ENCODE measurements at places on chromosomes 12 and 14.

GRCh38 chr12:2959192-2959504 lies at the start of gene TEAD4:
TSS of gene TEAD4 (plus strand) at chr12:2959397.
- DNase-seq = no peak

DNA sequence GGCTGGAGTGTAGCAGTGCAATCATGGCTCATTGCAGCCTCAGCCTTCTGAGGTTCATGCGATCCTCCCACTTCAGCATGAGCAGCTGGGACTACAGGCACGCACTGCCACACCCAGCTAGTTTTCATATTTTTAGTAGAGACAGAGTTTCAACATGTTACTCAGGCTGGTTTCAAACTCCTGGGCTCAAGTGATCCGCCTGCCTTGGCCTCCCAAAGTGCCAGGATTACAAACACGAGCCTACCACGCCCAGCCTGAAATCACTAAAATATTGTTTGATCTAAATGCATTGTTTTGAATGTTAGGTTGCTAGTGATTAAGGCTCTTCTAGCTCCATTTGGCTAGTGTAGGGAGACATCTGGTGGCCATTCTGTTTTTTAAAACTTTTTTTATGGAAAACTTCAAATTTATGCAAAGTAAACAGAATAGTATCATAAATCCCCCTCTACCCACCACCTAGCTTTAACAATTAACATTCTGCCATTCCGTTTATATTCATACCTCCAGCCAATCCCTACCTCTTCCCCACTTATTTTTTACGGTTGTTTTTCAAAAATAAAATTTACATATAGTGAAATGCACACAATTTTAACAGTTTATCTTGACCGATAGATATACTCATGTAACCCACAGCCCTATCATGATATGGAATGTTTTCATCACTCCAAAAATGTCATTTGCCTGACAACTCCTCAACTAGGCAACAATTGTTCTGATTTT lies 37.8 kb downstream of the MYO1H start:
- no peak for DNase-seq

- DNase-seq = no peak
Measured at GRCh38 chr12:27864521-27864920, 84.5 kb upstream of the MANSC4 start.

GRCh38 chr12:111441107-111441928 lies 35.6 kb downstream of the SH2B3 start:
- no peak for DNase-seq

GRCh38 chr12:15547691-15548090 lies 225.4 kb downstream of the PTPRO start:
- DNase-seq = no peak

DNA sequence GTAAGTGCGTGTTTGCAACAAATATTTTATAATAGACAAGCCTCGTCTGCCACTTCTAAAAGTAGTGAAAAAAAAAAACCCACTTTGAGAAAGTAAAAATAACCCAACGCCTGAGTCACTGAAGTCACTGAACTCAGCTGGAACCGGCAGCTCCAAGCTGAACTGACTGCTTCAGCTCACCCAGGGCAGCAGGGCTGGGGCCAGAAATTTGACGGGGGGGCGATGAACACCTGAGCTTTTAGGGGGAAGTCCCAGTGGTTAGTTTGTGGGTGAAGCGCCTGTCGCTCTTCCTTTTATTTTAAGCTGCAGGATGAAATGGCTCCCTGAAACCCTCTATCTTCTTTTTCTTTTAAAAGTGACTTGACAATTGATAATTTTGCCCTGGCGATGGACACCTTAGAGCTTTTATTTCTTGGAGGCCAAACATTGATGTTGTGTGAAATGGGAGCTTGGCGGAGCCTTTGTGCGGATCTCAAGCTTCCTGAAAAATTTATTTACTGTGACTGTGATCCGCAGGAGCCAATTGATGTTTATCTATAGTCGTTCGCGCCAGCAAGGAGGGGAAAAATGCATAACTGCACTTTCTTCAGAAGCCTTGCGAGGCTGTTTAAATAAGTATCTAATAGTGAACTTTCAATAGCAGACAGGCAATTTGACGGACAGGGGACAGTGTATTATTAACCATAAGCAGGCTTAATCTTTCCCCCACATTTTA lies 173.2 kb upstream of the MYL2 start:
- no peak for DNase-seq

DNA sequence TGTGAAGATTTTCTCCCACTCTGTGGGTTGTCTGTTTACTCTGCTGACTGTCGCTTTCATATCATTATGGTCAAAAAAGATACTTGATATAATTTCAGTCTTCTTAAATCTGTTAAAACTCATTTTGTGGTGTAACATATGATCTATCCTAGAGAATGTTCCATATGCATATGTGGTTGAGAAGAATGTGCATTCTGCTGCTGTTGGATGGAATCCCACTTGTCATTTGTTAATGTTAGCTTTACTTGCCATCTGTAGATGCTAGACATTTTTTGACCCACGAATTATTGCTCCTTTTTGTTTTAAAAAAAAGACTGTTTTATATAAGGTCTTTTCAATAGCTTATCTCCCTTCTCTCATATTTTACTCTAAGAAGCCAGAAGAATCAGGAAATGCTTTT lies 26.3 kb upstream of the OR5AU1 start:
- no peak for DNase-seq

GRCh38 chr12:131357185-131357747 lies 353.6 kb upstream of the SFSWAP start:
- DNase-seq = no peak

DNA sequence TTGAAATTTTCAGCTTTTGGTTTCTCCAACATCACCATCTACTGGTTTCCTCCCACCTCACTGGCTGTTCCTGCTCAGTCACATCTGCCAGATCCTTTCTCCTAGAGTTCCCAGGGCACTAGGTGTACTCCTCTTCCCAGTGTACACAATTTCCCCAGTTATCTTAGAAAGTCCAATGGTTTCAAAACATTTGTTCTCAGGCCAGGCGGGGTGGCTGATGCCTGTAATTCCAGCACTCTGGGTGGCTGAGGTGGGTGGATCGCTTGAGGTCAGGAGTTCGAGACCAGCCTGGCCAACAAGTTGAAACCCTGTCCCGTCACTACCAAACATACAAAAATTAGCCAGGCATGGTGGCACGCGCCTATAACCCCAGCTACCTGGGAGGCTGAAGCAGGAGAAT lies 60.7 kb downstream of the SPPL3 start:
- no peak for DNase-seq

- DNase-seq = no peak
Measured at GRCh38 chr14:39203659-39204606, 28.9 kb downstream of the PNN start.

GRCh38 chr14:78608998-78609787 lies 439.0 kb downstream of the NRXN3 start:
- no peak for DNase-seq

- no peak for DNase-seq
Measured at GRCh38 chr12:38431921-38432320, 115.3 kb downstream of the ALG10B start.

DNA sequence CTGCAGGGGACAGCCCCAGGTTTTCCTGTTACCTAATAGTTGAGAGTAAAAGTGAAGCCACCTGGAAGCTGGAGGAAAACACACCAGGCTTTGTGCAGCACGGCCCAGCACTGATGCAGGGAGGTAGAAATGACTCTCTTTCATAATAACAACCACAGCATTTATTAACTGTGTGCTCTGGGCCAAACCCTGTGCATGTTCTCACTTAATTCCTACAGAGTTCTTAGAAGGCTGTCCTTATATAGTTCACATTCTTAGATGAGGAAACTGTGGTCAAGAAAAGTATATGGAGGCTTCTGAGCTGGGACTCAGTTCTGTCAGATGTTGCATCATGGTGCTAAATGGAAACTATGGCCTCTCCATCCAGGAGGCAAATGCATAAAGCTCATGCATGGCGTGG lies 100.0 kb downstream of the PAPOLA start:
- DNase-seq = no peak

GRCh38 chr12:44101475-44101874 lies 265.6 kb downstream of the TMEM117 start:
- no peak for DNase-seq

- DNase-seq = no peak
Measured at GRCh38 chr12:84218406-84218805, 694.2 kb downstream of the SLC6A15 start.

GRCh38 chr14:55898938-55899337 lies 219.3 kb upstream of the PELI2 start:
- no peak for DNase-seq

DNA sequence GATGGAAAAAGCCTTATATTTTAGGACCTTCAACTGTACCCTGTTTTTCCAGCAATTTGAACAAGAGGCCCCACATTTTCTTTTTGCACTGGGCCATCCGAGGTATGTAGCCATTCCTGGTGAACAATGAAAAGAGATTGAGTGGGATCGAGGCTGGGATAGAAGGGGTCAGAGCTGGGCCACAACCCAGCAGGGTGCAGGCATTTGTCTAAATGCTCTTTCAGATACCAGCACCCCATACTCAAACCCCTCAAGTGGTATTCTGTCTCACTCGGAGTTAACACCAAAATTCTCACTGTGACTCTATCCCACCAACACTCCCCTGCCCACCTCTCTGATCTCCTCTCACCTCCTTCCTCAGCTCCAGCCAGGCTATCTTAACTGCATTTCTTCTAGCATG lies 26.8 kb downstream of the DUSP6 start:
- DNase-seq = no peak

DNA sequence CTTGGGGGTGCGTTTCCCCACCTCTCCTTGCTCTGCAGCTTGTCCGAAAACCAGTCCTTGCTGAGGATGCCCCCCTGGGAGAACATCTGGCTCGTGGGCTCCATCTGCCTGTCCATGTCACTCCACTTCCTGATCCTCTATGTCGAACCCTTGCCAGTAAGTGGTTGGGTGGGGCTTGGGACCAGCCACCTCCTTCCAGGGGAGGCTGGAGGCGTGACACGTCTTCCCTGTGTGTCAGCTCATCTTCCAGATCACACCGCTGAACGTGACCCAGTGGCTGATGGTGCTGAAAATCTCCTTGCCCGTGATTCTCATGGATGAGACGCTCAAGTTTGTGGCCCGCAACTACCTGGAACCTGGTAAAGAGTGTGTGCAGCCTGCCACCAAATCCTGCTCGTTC lies 57.5 kb downstream of the ANAPC7 start:
- no peak for DNase-seq

GRCh38 chr14:96614481-96614881 lies 112.3 kb downstream of the PAPOLA start:
- no peak for DNase-seq

GRCh38 chr12:107326237-107326636 lies 232.9 kb upstream of the CRY1 start:
- no peak for DNase-seq

GRCh38 chr12:116385486-116386217 lies 108.2 kb upstream of the MED13L start:
- no peak for DNase-seq

- no peak for DNase-seq
Measured at GRCh38 chr14:47596232-47596631, 79.2 kb downstream of the MDGA2 start.

DNA sequence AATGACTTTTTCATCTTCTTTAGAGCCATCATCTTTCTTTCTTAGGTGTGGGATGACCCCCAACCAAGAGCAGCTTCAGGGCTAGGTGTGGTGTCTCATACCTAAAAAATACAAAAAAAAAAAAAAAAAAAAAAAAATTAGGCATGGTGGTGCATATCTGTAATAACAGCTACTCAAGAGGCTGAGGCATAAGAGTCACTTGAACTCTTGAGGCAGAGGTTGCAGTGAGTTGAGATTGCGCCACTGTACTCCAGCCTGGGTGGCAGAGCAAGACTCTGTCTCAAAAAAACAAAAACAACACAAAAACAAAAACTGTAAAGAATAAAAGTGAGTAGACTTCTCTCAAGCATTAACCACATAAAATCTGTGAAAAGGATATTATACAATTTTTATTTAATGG lies 8.0 kb upstream of the ATF7IP start:
- DNase-seq = no peak

GRCh38 chr12:26786491-26786864 lies 46.5 kb downstream of the ITPR2 start:
- no peak for DNase-seq

DNA sequence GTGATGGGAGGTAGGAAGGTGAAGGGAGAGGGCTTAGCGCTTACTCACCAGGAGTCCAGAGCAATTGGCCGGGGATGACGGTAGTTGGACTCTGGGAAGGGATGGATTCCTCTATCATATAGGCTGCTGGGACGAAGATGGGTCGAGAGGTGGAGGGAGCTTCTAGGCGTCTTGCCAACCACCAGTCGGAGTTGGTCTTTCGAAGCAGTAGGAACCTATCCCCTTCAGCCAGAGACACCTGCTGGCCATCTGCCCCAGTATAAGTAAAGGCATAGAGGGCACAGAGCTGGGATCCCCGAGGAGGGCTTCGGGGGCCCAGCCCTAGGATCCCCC lies 657 bp downstream of the ARHGAP9 start:
- no peak for DNase-seq

DNA sequence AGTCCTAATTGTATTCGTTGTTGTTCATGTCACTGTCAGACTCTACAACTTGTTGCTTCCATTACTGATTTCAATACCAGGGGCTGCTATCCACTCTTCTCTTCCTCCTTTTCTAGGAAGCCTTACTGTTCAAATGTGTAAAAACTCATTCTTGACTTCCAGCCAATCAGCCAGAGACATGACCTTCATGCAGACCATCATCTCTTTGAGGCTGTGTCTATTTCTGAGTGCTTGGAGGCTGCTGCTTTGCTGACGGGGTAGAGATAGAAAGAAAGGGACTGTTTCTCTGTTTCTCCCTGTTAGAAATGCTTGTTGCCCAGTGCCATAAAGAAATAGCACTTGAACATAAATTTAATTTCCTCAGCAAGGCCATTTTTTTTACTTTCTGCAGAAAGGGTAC lies 282.9 kb downstream of the RGS6 start:
- DNase-seq = no peak

DNA sequence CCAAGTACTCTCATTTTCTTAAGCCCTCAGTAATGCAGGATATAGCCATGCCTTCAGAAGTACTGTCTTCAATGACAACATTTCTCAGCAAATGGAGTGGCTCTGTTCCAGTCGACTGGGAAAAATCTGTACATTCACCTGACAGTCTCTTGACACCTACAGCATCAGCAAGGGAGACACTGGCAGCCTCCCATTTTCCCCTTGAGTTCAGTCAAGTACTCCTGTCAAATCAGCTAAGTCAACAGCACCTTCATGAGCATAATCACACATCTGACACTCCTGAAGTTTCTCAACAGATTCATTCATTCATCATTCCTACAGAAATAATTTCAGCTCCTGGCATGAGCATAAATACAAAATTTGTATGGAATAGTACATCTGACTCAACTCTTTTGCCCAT lies 46.1 kb downstream of the INTS13 start:
- DNase-seq = no peak

DNA sequence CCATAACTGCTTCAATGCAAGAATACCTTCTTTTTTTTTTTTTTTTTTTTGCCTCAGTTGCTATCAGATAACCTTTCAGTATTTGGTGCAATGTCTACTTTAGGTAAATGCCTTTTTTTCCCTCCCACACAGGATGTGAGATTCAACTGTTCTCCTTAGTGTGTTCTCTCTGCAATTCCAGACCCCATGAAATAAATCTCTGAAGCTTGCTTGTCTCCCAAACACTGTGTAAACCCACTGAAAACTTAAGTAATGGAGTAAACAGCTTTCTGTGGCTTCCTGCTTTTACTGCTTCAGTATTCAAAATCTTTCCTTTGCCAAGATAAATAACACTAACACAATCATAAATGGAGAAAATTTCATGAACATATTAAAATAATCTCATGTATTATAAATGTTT lies 55.8 kb upstream of the CLEC14A start:
- no peak for DNase-seq
